Tracheal epithelial cell (primary cell): ENCODE measurements at places on chromosomes 7 and 10. TPM values are rescaled to one million over a fixed set of nuclear protein-coding genes. Genes with fewer than 3 reads are reported as not detected.

Gene ZCWPW1
- 1.4 and 2.8 TPM in 2 replicates for total RNA-seq

Gene CCDC186
- 14.1 and 19.0 TPM in 2 replicates for total RNA-seq

Gene ADAM8
- total RNA-seq: 17.5 and 147 TPM in 2 replicates

Gene KIF20B
- 3.1 and 4.0 TPM in 2 replicates for total RNA-seq

Gene PAX4
- not detected in 2 replicates for total RNA-seq
